Stimulated activated CD8-positive, alpha-beta memory T cell treated with anti-CD3 and anti-CD28 coated beads, Interleukin-15, amount 100 ng/mL, for 4 hours (primary cell): ENCODE measurements at places on chromosomes 16 and 17.

- peak; percentile 10 for DNase-seq
Observed at GRCh38 chr16:15427648-15428239, 6.6 kb upstream of the BMERB1 start.

DNA sequence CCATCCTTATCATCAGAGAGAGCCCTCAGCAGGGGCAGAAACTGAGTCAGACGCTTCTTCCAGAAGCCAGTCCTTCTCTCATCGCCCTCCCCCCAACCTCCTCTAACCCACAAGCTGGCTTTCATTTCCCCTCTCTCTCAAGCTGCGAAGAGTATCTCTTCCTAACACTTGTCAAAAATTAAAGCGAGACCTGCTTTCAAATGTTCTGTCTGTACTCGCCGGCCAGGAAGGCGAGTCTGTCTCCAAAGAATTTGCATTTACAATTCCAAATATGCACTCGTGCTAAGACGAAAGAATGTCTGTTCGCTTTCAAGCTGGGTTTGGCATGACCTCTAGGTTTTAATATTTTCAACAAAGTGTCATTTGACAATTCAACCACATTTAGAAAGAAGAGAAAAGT is 140.4 kb downstream of the RGS9 start:
- DNase-seq = no peak

DNA sequence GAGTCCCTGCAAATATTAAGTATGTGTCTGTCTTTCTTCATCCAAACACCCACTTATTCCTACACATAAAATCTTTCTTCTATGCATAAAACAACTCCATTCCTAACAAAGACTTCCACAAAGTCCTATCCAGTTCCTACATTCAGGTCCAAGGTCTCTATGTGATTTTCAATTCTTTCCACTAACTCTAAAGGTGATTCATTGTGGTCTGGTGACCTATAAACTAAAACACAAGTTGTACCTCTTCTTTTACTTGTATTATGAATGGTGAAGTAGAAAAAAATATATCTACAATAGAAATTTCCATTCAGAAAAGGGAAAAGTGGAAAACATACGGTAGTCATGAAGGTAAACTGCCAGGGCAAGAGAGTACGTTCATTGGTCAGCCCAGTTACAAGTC is 56.6 kb downstream of the USP32 start:
- DNase-seq = no peak

DNA sequence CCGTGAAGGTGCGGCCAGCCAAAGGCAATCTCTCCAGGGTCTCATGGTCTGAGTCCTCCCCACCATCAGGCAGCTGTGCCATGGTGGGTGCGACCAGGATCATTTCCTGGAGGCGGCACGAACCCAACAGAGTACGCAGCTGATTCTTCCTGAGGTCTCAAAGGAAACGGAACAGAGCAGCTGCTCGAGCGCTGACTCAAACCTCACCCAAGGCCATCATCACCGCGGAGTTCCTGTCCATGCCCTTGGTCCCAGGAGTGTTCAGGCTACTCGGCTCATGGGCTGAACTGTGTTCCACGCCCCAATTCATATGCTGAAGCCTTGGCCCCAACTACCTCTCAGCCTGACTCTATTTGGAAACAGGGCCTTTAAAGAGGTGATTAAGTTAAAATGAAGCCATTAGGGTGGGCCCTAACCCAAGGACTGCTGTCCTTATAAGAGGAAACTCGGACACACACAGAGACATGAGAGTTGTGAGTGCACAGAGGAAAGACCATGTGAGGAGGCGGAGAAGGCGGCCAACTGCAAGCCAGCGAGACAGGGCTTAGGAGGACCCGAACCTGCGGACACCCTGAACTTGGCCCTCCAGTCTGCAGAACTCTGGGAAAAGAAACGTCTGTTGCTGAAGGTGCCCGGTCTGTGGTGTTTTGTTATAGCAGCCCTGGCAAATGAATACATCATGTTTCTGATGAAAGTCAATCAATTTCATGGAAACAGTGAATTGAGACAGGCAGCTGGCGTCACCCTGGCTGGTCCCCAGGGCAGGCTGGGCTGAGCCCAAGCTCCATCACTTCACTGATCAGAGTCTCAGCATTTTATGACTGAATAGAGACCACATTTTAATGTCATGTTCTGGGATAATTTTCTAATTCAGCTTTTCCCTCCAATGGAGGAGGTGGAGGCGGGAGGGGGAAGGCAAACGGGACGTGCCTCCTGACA is 13.7 kb downstream of the MXRA7 start:
- DNase-seq = no peak

- no peak for DNase-seq
Observed at GRCh38 chr17:10200645-10201044, 2.2 kb upstream of the GAS7 start.
